ENCODE measurements at places on chromosomes 6 and 20.

- no peak for DNase-seq
Measured at GRCh38 chr6:109896341-109896740, 81.8 kb upstream of the GPR6 start.

- no peak for DNase-seq
Measured at GRCh38 chr20:56504373-56505005, 20.1 kb upstream of the FAM209A start.

- peak; percentile 82 for DNase-seq
Measured at GRCh38 chr6:106069478-106069877, 16.7 kb upstream of the PRDM1 start.

DNA sequence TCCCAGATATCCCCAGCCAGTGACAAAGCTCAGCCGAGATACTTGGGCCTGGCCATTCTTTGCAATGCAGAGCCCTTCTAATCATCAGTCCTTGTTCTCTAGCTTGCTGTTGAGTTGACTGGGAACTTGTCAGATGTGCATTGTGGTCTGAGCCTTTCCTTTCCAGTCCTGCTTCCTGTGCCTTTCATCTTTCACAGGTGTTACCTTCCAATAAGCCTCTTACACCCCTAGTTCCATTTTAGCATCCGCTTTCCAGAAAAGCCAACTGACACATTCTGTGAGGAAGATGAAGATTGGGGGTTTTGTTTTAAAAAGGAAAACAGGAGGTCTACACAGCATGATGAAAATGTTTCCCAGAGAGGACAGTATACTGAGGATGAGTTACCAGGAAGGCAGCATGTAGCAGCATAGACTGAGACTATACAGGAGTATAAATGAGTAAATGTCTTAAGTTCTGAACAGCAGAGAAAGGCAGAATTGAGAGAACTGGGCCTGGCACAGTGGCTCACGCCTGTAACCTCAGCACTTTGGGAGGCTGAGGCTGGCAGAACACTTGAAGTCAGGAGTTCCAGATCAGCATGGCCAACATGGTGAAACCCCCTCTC lies 5.6 kb upstream of the CEP85L start:
- no peak for DNase-seq

GRCh38 chr20:5298811-5299210 lies 17.9 kb downstream of the PROKR2 start:
- DNase-seq, result no peak

DNA sequence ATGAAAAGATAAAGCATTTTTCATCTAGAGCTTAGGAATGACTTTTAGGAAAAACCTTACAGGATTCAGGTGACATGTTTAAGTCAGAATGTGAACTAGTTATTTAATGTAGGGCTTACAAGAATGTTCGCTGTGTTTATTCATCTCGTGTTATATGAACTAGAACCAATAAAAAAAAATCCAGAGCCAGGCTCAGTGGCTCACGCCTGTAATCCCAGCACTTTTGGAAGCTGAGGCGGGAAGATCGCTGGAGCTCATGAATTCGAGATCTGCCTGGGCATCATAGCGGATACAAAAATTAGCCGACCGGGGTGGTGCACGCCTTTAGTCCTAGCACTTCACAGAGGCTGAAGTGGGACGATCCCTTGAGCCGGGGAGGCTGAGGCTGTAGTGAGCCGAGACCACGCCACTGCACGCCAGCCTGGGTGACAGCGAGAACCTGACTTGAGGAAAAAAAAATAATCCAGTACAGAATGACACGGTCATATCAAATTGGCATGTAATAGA lies 46.3 kb downstream of the OR2B2 start:
- peak; percentile 45 for DNase-seq

DNA sequence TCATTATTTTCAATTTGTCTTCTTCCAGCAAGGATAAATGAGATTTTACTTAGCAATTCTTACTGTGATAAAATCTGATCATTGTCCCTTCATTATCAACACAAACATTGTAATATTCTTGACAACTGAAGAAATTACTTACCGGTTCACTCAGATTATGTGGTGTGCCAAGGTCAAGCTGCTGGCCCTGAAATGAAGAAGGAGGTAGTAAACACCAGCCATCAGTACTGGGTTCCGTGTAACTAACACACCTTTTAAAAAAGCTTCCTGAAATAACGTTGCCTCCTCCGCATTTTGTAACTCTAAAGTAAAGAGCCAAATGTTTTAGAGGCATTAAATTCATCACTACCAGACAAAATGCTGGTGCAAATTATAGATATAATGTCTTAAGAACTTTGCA lies 7.4 kb downstream of the ROS1 start:
- no peak for DNase-seq

GRCh38 chr20:52539891-52540290 lies 348.3 kb upstream of the ZFP64 start:
- no peak for DNase-seq

GRCh38 chr6:3888153-3888957 lies 39.2 kb downstream of the FAM50B start:
- DNase-seq, result no peak

DNA sequence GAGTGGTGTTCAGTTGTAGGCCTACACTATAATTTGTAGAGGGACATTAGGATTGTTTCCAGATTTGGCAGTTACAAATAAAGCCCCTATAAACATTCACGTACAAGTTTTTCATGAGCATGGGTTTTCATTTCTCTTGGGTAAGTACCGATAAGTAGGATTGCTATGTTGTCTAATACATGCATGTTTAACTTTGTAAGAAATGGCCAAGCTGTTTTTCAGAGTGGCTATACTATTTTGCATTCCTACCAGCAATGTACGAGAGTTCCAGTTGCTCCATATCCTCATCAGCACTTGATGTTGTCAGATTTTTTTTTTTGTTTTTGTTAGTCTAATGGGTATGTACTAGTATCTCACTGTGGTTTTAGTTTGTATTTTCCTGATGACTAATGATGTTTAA lies 11.2 kb upstream of the APCDD1L start:
- DNase-seq, result no peak

DNA sequence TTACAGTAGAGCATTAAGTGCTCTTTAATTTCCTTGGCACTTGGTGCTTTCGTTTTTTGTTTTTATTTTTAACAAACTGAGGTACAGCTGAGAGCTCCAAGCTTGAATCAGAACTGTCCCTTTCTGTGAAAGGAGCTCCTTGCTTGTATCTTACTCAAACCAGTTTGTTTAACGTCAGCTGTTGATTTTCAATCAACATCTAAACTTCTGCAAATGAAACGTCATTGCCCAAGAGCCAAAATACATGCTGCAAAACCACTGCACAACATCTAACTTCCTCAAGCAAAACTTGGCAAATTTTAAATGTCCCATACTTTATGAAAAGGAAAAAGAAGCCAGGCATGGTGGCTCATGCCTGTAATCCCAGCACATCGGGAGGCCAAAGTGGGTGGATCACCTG lies 15.2 kb downstream of the VNN2 start:
- DNase-seq, result no peak

GRCh38 chr20:32912688-32913087 lies 54.0 kb downstream of the EFCAB8 start:
- DNase-seq, result no peak

DNA sequence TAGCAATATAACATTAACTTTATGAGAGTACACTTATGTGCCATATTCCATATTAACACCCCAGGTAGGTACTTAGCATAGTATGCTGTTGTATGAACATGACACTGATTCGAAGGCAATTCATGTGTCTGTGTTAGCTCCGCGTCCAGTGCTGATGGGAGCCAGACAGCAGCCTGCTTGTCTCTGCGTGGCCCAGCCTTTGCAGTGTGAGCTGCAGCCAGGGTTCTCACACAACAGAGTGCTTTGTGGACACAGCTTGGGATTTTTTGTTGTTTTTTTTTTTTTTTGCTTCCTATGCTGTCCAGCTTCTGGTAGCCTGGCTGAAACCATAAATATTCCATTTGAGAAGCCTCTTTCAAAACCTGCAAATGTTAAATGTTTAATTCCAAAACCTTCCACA lies 350.9 kb downstream of the SMOC2 start:
- no peak for DNase-seq

- DNase-seq, result no peak
Measured at GRCh38 chr6:28947067-28947765, 23.4 kb upstream of the TRIM27 start.
